ENCODE measurements at places on chromosomes 1 and 21. TPM values are rescaled to one million over a fixed set of nuclear protein-coding genes. Genes with fewer than 3 reads are reported as not detected.

The EPHA10 gene
- total RNA-seq, result not detected

The KRTAP19-1 gene
- total RNA-seq, result not detected

The C1QA gene
- total RNA-seq, result not detected

The ALX3 gene
- total RNA-seq, result not detected

The NEK2 gene
- 43.3 TPM for total RNA-seq

The PADI3 gene
- total RNA-seq, result not detected

All from regular cardiac myocyte (primary cell).